ENCODE measurements at places on chromosomes 5 and 9.

DNA sequence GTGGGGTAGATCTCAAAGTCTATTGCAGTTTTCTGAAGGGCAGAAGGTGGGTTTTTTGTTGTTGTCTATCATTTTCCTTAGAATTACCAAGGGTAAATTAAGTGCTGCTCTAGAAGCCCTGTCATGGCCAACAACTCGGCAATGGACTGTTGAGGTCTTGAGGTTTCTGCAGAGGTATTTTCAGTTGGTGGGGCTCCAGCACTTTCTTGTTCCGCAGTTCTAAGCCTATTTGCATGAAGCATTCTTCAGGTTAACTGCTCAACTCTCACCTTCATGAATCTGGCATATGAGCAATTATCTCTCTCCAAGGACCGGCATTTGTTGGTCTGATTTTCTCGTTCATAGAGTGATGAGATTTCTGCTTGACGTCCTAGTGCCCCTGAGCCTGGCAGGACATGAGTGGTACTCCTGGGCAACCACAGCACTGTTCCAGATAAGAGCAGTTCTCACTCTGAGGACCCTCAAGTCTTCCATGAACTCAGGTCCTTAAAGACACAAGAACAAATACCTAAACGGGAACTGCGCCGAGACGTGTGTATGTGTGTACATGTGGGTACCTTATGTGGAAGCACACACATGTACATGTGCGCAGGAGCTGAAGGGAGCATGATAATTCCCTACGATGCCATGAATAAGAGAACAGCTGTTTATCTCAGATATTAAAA, 544.5 kb downstream of the CSNK1G3 start:
- no peak for DNase-seq

DNA sequence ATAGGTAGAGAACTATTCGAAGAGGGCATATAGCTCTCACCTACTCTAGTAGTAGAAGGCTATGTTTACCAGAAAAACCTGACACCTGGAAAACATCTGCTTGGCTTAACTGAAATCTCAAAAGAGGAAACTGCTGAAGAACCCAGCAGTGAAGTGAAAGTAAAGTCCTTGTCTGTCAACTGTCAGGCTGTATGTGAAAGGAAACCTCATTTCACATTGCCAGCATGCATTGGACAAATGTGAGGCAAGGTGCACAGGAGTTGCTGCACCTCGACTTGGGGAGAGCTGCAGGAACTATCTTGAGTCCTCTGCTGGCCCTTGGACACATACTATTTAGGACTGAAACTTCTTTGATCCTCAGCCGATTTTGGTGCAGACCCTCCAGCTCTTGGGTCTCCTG, 53.3 kb downstream of the NREP start:
- DNase-seq, result no peak

DNA sequence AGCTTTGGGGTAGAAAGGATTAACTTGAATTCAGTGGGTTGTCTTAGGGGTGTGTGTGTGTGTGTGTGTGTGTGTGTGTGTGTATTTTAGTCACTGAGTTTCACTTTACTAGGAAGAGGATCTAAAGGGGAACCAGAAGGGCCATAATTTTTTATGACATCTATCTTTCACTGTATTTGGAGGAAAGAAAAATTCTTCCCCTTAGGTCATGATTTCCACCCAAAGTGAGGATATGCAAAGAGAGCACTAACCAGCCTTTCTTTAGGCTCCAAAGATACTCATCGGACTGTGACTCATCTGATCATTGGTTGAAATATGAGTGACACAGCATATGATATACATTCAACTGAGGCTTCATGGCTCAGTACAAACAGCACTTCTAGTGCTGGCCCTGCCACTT, 75.2 kb upstream of the RASGRF2 start:
- no peak for DNase-seq

GRCh38 chr5:154444556-154445421, 1.0 kb upstream of the SAP30L start:
- DNase-seq, result no peak

- no peak for DNase-seq
Observed at GRCh38 chr9:99505936-99506335, 283.9 kb downstream of the SEC61B start.

GRCh38 chr9:113368982-113369854, 7.6 kb downstream of the HDHD3 start:
- DNase-seq, result no peak

DNA sequence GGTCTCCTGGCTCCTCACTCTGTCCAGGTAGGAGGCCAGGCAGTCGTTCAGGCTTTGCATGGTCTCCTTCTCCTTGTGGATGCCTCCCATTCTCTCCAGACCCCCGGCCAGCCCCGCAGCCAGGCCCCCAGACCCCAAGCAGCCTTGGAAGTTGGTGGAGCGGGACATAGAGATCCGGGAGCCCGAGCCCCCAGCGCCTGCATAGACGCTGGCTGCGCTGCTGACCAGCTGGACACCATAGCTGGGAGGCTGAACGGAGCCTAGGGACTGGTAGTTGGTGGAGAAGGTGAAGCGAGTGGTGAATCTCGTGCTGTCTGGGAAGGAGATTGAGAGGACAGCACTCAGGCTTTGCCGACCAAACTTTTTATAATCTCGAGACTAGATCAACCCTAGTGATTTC, 35.9 kb downstream of the FOXI1 start:
- no peak for DNase-seq

DNA sequence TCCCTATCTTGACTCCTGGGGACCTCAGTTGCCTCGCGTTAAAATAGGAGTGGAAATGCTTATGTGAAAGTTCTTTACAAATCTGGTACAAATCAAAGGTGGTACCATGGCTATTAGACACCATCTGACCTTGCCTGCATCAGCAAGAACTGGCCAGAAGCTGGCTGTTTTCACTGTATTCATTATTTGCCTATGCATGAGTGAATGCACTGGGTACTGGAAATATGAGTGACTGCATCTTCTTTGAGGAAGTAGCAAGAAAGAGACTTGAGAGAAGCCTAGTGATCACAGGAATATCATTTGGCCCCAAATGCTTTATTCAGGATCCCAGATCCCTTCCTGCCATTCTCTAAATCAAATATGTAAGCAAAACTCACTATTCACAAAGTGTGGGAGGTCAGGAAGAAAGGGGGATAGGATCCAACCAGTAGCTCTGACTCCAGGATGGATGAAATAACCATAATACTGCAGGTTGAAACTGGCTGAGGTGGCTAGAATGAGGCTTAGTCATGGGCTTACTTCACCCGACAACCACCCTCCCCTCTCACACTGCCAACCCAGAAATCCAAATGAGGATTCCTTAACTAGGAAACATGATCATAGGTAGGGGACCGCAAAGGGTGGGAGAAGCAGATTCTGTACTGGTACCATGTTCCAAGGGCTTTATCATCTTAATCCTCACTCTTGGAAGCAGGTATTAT, 56.7 kb downstream of the FAM114A2 start:
- DNase-seq, result no peak

GRCh38 chr9:130715270-130715669, 21.7 kb downstream of the EXOSC2 start:
- no peak for DNase-seq

DNA sequence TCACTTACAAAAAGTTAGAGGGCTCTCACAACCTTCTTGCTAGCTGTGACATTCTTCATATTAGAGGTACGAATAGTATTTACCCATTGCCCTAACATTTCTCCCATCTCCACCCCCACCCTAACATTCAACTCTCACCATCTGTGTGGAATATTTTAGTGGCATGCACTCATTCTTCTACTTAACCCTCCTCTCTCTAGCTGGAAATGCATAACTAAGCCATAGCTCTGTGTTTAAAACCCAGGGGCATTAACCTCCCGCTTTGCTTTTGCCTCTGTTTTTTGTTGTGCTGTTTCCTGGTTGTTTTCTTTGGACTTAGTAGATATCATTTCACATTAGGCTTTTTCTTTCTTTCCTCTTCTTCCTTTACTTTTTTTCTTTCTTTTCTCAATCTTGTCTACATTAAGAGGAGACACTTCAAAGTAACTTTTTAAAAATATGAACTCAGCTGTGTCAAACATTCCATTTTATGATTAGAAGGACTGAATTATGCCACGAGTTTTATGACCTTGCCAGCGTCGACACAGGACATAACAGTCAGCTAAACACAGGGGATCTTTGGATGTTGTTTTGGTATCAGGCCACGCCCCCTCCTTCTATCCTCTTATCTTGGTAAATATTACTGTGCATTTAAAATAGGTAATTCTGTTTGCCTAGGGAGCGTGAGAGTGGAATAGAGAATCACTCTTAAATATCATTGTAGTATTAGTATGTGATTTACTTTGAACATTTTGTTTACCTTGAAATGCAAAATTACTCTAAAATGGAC, 236.0 kb downstream of the CD180 start:
- DNase-seq, result no peak

DNA sequence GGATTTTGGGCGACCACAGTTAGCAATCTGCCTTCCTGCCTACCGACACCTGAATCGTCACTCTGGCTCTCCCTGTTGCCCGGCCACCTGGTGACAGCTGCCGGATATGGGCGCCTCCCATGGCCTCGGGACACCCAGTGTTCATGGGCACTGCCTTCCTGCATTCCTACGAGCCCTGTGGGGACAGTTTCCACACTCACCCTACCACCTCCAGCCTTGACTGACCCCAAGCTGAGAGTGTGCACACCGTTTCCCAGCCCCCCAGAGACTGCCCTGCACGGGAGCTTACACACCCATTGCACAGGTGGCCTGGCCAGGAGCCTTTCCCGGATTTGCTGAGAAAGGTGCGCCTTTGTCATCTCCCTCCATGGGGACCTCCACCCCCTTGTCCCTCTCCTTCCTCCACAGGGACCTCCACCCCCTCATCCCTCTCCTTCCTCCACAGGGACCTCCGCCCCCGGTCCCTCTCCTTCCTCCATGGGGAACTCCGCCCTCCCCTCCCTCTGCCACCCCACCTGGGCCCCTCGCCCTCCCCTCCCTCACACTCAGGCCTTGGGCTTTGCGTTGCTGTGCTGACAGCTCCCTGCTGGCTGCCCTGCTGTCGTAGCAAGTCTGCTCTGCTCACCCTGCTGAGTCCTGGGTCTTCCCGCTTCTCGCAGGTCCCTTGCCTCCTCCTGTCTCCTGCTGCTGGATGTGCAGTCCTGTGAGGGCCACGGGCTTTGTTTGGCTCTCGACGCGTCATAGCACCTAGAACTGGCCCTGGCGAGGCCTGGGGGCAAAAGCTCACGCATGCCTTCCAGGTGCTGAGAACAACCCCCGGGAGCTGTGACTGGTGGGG, 48.4 kb downstream of the MRPL36 start:
- DNase-seq, result no peak

- no peak for DNase-seq
Observed at GRCh38 chr5:79186021-79186420, 49.9 kb upstream of the JMY start.

DNA sequence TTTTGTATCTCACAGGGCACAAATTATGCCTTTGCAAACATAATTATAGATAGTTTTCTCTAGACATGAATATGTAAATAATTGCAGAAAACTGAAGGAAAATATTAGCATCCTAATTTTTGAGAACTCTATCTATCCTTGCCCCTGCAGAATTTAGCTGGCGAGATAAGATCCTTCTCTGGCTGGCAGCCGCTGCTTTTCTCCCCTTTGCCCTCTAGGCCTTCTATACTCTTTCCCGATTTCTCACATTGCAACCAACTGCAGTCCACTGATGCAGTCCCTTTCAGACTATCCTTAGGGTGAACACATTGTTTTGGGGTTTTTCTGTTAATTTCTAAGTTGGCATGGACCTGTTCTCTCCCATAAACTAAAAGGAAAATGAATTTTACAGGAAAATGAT, 91.3 kb downstream of the CD180 start:
- DNase-seq, result no peak

DNA sequence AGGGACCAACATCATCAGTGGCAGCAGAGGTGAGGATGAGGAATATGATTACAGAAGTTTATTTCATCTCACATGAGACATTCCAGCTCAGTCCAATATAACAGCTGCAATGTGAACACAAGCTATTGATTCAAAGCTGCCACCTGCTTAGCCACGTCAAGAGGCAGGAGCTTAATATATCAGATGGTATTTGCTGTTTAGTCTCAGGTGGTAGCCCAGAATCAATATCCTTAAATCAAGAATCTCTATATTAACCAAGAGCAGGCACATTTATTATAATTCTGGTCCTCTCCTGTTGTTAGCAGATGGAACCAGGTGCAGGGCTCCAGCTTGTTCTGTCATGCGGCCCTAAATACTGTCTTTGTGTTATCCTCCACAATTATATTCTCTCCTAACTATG, 431.6 kb downstream of the ICE1 start:
- no peak for DNase-seq

DNA sequence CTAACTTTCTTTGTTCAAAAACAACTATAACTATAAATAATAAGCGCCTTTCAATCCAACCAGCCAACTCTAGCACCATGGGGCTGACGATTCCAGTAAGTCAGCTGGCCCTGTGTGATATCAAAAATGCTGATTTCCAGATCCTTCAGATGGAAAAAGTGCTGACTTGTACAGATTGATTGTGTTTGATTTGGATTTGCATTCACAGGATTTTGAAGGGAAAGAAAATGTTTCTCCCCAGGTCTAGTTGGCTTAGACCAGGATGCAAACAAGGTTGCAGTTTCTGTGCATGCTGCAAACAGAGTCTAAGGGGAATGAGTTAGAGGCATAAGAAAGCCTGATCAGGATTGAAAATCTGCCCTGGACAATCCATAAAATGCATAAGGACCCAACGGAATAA, 68.9 kb downstream of the SLC1A3 start:
- no peak for DNase-seq

- no peak for DNase-seq
Observed at GRCh38 chr5:121688781-121689180, 162.9 kb upstream of the FTMT start.

DNA sequence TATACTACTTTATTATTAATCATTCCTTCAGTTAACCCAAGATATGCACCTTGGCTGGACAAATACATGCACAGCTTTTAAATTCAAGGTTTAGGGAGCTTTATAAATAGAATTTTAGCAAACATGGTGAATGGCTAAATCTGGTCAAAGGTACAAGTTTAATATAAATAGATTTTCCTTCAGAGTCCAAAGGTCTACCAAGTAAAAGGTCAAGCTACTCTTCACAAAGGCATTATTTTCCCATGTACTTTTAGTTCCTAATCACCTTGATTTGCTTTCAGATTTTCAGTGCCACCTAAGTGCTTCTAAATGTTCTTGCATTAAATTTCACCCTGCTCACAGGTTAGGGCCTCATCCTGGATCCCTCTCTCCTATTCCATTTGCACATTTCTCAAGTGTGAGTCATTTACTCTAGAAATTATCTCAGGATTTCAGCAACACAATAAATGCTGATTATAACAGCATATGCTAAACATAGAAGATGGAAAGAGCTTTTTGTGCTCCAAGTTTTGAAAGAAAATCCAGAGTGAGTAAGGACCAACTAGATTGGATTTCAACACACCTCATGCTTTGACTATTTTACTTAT, 459.4 kb upstream of the ITGA1 start:
- no peak for DNase-seq

GRCh38 chr9:68898781-68899439, 115.0 kb downstream of the PRKACG start:
- no peak for DNase-seq

All from esophagus squamous epithelium (tissue), 5 donors.